ENCODE measurements at places on chromosomes 11 and 22.

DNA sequence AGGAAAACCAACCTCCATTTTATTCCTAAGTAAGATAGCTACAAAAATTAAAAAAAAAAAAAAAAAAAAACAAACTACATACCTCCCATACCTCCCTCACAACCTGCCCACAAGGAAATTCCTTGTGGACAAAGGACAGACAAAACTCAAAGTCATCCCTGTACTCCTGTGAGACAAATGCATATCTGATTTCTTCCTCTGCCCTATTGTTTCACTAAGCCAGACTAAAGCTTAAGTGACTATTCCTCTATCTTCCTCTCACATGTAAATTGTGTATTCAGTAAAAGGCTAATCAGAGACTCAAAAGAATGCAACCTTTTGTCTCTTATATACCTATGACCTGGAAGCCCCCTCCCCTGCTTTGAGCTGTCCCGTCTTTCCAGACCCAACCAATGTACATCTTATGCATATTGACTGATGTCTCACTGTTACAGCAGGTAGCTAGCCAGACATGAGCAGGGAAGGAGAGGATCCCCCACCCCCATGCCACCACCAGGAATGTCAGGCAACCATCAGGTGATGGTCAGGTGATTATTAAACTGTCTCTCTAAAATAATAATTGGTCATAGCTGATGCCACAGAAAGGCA is 289.4 kb downstream of the SBF2 start:
- no peak for DNase-seq

GRCh38 chr11:31641477-31642062 is 132.0 kb downstream of the ELP4 start:
- DNase-seq, result peak; percentile 53

DNA sequence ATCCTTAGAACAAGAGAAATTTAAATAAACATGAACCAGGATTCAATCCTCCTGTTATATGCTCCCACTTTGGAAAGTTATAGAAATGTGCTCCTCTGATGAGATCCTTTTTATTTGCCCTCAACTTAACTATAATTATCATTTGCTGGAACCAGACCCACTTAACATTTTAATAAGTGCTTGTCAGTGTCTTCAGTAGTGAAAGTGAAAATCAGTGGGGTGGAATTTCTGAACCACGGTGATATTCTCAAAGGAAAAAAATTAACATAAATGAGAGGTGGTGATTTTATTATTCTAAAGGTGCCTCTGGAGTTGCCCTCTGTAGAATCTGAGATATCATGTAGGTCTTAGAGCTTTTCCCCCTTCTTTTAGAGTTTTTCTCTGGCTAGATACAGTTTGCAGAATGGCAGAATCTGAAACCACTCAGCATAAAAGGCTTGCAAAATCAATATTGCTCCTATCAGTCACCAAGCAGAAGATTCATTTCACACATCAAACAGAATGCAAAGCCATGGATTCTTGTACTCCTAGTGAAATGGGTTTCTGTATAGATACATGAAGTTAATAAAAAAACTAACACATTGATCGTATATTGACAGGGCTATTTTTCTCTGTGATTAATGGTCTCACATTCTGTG is 213.2 kb downstream of the LUZP2 start:
- DNase-seq, result no peak

- no peak for DNase-seq
Measured at GRCh38 chr11:11108026-11108425, 245.0 kb downstream of the CSNK2A3 start.

DNA sequence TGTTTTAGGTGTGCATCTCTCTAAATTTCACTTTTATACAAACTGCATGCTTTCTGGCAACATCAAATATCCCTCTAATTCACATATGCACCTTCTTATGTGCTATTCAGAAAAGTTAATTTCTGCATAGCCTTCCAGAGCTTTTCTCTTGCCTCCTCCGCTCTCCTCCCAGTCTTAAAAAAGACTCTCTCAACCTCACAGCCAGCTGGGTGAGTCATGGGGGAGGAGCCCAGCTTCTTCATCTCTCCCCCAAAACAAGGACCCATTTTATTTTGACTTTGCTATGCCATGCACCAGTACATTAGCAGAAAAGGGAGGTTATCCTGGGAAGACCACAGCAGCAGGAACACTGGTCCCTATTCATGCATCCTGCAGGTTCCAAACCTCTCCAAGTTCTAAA is 234.4 kb downstream of the KCNA4 start:
- DNase-seq, result no peak

GRCh38 chr22:50260801-50261614 is 475 bp downstream of the MAPK12 start:
- DNase-seq, result peak; percentile 64

- no peak for DNase-seq
Measured at GRCh38 chr11:68521969-68522652, 61.6 kb downstream of the PPP6R3 start.

- no peak for DNase-seq
Measured at GRCh38 chr22:26401726-26402125, 27.3 kb upstream of the ASPHD2 start.

GRCh38 chr11:2767801-2768200 is 68.0 kb upstream of the KCNQ1OT1 start:
- DNase-seq, result no peak

- DNase-seq, result peak; percentile 10
Measured at GRCh38 chr22:43346521-43346929, 3.4 kb upstream of the SCUBE1 start.

DNA sequence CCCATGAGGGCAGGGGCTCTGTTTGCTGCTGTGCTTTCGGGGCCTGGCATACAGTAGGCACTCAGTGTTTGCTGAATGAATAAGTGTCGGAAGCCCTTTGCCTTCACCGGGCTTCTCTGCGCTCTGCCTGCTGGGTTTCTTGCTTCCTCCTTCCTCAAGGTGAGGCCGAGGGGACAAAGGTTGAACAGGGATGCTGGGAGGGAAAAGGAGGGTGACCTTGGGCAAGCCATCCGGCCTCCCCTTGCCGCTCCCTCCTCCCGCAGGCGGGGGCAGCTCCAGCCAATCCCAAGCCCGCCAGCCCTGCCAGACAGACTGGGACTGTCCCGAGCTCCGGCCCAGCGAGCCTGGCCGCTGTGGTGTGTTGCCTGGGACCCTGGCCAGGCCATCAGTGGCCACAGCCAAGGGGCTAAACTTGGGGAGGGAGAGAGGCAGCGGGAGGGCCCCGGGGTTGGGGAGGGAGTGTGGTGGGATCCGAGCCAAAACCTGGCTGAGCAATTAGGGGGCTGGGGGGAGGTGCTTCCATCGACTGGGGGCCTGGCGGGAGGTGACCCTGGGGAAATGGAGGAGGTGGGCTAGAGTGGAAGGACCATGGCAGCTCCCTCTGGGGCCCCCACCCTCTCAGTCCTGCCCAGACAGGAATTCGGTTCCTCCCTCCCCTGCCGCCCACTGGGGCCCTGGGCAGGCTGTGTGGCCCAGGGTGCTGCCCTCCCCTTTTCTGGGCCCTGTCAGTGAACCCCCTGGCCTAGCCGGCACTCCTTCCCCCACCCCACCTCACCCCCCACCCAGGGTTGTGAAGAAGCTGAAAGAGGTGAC is 3.4 kb upstream of the RCOR2 start:
- DNase-seq, result no peak

DNA sequence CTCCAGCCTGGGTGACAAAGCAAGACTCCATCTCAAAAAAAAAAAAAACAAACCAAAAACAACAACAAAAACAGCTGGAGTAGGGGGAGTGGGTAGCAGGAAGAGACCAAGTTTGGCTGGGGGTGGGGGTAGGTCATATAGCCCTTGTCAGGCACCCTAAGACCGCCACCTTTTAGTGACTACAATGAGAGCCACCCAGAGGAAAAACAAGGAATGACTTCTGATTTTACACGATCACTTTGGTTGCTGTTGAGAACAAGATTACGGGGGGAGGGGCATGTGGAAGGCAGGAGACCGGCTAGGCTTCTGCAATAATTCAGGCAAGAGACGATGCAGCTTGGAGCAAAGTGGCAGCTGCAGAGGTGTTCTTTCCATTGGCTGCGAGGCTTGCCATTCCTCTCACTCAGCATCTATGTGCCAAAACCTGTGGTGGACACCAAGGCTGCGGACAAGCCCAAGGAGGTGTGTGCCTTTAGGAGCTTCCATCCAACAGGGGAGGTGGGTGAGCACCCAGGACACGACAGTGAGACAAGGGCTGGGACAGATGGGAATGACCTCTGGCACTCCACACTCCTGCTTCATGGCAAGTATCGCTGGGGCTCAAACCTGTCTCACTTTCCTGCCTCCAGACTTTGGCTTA is 1.7 kb downstream of the RPS19BP1 start:
- peak; percentile 56 for DNase-seq

- no peak for DNase-seq
Measured at GRCh38 chr11:43936076-43936475, 6.4 kb upstream of the C11orf96 start.

DNA sequence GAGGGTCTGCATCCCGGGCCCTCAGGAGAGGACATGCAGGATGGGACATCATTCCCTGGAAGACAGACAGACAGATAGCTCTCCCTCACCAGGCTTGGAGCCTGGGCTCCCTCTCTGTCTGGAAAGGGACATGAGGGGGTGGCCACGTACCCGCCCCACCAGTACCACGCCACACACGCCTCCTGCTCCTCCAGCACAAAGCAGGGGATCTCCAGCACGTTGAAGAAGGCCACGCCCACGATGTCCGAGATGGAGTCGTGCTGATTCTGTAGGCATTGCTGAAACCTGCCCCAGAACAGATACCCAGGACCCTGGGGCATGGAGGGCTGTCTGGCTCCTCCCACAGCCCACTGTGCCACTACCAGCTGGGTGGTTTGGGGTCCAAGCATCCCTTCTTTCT is 2.2 kb downstream of the PLA2G3 start:
- DNase-seq, result no peak

GRCh38 chr11:112962579-112963367 is 1.6 kb downstream of the NCAM1 start:
- DNase-seq, result no peak

GRCh38 chr22:49179886-49180682 is 647.6 kb downstream of the BRD1 start:
- no peak for DNase-seq

DNA sequence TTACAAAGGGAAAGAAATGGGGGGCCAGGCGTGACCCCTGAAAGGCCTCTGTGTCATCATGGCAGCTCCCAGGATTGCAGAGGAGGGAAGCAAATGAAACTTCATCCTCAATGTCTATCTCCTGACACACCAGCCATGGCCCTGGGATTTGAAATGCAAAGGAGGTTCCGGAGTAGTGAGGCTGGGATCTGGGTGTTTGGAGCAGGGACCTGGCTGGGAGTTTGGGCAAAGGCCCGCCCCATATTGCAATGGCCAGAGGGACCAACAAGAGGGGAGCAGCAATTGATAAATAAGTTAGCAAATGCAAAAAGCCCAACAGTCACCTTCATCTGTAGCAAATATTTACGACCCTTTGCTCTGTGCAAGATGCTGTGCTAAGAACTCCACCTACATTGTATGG is 77.7 kb upstream of the CCND1 start:
- no peak for DNase-seq

DNA sequence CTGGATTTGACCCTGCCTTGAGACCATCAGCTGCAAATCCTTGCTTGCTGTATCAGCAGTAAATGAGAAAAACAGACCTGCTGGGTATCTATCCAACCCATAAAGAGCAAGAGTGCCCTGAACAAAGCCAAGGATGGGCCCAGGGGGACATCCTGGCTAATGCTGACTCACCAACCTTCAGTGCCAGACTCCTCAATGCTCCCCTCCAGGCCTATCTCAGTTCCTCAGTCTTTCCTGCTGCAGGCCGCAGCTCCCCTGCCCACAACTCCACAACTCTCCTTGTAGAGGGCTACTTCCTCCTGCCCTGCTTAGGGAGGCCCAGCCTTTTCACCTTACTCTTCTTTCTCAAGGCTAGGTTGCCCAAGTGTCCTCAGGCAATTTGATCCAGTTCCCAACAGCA is 2.6 kb downstream of the LAMTOR1 start:
- DNase-seq, result peak; percentile 45

GRCh38 chr22:23772649-23773473 is at the start of gene MMP11:
Gene MMP11, plus strand, starts transcription at chr22:23772849. Its CDS starts 22 bp downstream, at chr22:23772871.
- DNase-seq, result no peak

DNA sequence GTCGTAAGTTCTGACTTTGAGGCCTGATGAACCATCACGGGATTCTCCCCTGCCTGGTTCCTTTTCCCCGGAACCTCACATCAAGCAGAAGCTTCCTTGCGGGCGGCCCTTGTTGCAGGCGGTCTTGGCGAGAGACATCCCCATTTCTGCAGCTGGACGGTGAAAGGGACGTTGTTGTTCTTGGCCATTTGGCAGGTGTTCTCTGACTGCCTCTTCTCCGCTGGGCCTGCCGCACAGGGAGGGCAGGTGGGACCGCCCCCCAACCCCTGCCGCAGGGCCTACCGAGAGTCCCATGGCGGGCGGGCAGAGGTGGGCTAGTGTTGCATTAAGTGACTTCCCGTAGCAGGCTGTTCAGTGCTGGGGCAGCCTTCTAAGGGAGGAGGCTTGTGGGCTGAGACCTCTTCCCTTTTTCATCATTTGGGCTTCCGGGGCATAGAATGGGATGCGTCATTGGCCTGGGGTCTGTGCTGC is 26.9 kb upstream of the GRAMD4 start:
- DNase-seq, result no peak

DNA sequence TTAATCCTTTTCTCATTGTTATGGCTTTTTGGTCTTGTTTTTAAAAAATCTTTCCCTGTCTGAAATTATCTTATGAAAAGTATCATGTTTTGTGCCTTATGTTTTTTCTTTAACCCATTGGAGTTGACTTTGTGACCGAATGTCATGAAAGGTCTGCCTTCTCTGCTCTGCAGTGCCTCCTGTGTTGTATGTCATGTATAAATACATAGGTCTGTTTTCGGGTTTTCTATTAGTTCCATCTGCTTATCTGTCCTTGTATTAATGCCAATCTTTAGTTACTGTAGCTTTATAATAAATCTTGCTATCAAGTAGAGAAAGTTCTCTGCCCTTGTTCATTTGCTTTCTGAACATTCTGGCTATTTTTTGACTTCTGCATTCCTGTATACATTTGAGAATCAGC is 73.0 kb downstream of the ZBTB44 start:
- no peak for DNase-seq

- DNase-seq, result peak; percentile 12
Measured at GRCh38 chr22:39917776-39918495, 17.1 kb downstream of the GRAP2 start.

DNA sequence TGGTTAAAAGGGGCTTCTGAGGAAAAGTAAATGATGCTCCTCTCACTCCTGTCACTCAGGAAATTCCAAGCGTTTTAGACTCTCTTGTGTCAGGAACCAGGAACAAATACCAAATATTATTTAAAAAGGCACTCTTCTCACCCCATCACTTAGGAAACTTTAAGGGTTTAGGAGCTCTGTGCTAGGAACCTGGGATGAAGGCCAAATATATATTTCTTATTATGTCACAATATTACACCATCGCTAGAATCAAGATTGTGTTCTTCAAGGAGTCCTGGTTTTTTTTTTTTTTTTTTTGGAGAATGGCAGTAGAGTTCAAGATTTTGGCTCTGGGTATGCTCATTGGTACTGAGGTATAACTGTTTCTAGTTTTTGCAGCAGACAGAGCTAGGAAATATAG is 79.0 kb upstream of the HEPHL1 start:
- peak; percentile 20 for DNase-seq

DNA sequence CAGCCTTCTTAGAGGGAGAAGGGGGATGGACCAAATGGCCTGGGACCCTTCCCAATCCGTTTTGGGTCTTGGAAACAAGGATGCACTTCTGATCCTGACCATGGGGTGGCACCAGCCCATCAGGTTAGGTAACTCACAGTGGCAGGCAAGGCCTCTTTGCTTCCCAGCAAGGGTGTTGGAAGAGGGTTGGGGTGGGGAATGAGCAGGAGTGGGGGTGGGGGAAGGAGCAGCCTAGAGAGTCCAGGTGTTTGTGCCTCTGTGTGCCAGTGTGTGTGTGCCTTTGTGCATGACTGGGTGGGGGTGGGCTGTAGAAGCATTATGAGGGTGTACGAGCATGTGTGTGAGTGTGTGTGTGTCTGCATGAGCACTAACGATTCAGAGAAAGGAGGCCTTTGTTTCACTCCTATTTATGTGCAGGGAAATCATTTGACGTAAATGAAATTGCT is 213.1 kb downstream of the INSC start:
- peak; percentile 16 for DNase-seq
